ENCODE measurements at places on chromosomes 12 and 14.

DNA sequence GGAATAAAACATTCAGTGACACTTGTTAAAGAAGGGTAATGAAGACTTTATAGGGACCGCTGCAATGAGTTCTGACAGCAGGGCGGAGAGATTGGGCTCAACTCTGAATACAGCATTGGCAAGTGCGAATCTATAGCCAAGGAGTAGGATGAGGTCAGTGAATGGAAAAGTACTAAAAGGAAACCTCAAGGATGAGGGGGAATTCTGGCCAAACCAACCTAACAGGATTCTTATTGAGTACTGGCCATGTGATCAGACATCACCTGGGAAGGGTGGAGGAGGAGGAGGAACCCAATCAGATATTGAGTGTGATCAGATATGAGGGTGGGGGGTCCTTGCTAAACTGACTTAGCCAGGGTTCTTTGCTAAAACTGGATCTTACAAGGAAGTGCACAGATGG, 31.0 kb downstream of the DRAM1 start:
- DNase-seq, result no peak

- DNase-seq, result no peak
These were observed 73.5 kb downstream of the PLEKHA5 start for GRCh38 chr12:19203013-19203412.

DNA sequence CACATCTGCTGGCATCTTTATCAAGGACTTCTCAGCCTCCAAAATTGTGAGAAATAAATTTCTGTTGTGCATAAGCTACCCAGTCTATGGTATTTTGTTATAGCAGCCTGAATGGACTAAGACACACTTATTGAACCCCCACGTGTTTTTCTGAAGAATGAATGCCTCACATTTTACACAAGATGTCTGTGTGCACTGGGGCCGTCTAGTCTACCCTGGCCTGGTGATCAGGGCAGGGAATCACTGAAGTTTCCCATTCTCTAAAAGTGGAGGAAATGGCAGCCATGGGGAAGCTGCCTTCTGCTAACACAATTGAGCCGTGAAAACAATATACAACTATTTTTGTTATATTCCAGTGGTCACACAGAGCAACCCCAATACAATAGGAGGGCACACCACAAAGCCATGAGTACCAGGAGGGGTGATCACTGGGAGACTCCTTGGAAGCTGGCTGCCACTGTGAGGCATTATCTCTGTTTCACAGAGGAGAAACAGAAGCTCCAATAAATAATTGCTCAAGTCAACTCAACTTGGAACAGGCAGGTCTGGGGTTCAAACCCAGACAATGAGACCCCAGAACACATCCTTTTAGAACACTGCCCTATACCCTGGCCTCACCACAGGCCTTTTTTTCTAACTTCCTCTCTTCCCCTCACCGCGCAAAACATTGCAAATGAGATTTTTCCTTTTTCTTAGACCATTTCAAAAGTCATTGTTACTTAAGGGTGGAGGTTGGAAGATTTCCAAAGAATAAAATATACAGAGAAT, 18.3 kb upstream of the LTA4H start:
- DNase-seq, result no peak

DNA sequence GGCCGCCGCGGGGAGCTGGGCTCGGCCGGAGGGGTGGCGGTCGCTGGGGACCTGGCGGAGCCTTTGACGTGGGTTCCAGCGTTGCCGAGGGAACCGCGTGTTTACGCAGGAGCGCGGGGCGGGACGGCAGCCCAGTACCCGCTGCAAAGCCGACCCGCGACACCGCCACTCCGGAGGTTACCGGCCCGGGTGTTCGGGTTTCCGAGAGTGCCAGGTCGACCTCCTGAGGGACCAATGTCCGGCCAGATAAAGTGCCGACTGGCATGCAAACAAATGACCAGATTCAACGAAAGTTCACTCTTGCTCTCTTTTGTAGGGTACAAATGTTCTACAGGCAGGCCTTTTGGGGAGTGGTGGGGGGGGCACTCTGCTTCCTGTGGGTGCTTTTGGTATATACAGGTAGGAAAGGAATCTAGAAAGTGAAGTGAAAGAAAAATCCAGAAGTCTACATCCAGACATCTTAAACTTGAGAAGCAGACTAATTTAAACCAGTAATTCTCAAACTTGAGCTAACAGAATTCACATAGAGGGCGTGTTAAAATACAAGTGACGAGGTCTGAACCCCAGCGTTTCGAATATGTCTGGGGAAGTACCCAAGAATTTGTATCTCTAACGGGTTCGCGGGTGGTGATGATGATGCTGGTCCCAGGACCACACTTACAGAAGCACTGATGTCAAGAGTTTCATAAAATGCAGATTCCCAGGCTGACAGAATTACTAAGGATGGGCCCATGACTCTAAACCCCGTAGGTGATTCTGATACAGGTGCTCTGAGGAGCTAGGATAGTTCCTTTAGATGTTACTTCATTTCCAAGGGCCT, at the start of gene GPR135:
Gene GPR135 (minus strand): TSS at position 65 of the 820 bp plus-strand sequence. CDS start 154 bp downstream, outside the sequence.
- DNase-seq, result no peak

- no peak for DNase-seq
These were observed 156.1 kb downstream of the KICS2 start for GRCh38 chr12:64065881-64066451.

DNA sequence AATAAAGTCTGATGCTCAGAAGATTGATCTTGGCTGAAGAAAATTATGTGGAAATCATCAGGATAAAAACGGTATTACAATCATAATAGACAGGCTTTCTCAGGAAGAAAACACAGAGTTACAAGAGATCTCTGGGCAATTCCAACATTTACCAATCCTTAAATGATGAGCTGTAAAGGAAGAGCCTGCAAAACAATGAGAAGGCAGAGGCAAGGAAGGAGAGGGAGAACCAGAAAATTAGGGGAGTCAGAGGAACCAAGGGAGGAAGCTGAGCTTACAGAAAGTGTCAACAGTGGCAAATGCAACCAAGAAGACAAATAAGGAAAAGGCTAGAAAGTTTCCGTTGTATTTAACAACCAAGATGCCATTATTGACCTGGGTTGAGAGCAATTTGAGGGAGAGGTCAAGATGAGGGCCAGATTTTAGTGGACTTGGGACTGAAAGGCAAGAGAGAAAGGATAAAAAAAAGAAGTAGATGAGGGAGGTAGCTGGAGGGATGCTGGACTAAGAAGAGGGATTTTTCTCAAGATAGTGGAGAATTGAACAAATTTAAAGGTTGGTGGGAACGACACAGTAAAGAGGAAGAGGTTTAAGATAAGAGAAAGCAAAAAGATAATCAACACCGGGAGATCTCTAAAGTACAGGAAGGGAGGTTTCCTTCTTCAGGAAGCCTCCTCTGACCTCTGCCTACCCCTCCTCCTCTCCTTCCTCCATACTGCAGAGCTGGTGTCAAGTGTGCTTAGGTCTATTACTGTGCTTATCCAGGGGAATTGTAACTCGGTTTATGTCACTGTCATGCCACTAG, 116.9 kb downstream of the DUSP6 start:
- no peak for DNase-seq

DNA sequence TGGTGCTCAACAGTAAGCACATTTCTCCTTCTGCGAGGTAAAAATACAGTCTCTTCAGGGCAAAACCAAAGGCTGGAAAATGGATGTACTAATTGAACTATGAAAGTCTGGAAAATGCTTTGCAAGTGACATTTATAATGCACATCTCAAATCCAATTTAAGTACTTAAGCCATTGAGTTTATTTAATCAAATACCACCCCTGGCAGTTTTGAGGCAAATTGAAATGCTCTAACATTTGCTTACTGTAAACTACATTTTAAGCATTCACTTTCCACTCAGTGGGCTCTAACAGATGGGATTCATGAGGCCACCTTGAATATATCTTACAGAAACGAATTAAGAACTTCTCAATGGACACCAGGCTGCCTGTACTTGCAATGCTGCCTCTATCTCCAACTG, 69.7 kb downstream of the HELB start:
- DNase-seq, result no peak

- DNase-seq, result no peak
These were observed 46.5 kb downstream of the ELK3 start for GRCh38 chr12:96240656-96241055.

DNA sequence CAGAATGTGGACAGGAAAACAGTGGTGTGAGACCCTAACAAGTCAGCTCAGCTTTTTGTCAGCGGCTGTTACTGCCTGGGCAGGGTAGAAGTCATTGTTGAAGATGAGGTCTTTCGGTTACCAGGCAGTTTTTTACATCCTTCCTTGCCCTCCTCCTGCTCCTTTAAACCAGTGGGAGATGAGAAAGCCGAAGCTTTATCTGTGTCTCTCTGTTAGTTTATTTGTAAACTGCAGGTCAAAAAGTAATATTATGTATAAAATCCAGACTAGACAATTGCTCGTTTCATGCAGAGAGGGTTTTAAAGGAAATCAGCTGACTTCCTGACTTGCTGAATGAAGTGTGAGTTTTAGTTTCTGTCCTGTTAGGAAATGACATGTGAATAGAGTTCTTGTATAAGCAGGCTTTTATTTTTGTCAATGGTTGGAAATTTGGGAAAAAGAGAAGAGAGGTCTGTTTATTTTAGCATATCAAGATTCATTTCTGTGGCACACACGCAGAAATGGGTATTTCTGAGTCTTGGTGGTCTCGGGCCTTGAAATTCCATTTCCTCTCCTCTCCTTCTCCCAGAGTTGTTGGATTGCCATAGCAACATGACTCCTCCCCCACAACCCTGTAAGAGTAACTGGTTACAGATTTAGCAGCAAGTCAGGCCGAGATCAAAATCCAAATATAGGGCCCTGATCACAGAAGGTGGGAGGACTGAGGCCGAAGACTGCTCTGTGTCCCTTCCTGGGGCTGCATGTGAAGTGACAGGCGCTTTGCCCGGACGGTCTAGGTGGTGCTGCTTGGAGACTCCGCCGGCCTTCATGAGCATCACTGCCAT, 60.8 kb downstream of the SAMD4A start:
- peak; percentile 38 for DNase-seq

- no peak for DNase-seq
These were observed 51.7 kb downstream of the TMEM121 start for GRCh38 chr14:105578070-105578469.

DNA sequence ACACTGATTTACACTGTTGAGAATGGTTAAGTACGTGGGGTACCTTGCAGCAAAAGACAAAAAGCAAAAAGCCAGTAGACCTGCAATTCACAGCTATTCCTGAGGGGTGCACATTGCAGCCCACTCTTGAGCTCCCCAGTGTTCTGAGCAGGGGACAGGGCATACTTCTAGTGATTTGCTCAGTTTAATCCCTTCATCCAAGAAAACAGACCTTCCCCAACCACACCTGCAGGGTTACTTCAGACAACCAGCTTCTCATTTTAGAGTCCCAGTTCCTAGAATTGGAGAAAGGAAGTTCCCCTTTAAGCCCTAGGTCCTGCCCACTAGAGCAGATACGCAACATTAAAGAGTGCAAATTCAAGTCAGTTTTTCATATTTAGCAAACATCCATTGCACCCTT, 3.6 kb upstream of the WSB2 start:
- peak; percentile 46 for DNase-seq
